ENCODE measurements at places on chromosomes 11 and 22.

GRCh38 chr22:37088108-37088605, 21.4 kb downstream of the TMPRSS6 start:
- DNase-seq = no peak

DNA sequence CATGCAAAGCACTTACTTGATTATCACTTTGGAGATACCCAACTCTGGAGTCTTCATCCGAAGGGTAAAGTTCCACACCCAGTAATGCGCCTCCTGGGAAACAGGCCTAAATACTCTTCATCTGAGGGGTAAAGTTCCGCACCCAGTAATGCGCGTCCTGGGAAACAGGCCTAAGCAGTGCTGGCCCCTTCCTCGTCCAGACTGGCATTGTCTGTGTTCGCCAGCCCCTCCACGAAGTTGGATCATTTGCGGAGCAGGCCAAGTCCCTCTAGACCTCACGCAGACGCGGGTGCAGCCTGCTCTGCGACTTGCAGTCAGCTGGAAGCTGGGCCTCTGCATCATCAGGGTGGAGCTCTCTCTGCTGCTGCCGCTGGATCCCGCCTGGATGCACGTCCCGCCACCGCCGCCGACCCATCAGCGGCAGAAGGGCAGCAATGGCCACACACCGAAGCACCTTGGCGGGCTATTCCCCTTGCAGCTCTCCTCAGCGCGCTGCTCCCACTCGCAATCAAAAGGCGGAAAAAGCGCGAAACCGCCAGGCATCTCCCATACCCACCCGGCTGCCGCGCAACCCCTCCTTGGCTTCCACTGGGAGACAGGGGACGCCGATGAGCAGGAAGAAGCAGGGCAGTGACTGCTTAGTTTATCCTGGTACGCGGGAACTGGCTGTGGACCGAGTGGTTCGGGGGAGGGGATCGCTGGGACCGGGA, 34.1 kb upstream of the GLYATL1 start:
- no peak for DNase-seq

GRCh38 chr11:116534270-116534975, 238.4 kb downstream of the BUD13 start:
- no peak for DNase-seq

GRCh38 chr11:73969991-73970800, 12.4 kb downstream of the UCP2 start:
- no peak for DNase-seq

DNA sequence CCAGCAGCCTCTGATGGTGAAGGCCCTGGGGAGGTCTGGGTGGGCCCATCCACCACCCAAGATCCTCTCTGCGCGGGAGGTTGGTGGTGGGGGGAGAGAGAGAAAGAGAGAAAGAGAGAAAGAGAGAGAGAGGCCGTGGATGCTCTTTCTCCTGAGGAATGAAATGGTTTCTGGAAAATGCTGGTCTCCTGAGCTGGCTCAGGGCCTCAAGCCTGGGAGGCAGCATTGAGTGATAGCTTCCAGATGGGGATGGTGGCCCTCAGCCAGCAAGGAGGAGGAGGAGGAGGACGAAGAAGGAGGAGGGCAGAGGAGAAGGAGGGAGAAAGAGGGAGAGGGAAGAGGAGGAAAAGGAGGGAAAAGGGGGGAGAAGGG, 4.6 kb downstream of the TSPAN32 start:
- DNase-seq = no peak

DNA sequence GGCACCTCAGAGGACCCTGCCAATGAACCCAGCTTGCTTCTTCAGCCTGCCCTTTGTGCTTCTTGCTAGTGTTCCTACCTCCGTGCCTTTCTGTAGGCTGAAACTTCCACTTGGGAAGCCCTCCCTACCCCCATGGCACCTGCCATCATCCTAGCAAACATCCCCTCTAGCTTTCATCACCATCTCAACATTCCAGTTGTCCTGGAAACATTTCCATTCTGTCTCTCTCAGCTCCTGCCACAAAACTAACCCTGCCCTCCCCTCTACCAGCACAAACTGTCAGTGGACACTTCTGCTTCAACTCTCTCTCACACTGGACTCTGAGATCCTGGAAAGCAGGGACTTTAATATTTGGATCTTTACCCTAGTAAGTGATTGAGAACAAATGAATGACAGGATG, 525.8 kb upstream of the TENM4 start:
- DNase-seq = no peak

- DNase-seq = no peak
Observed at GRCh38 chr11:126346586-126346940, 8.9 kb upstream of the ST3GAL4 start.

- DNase-seq = no peak
Observed at GRCh38 chr22:42716649-42717127, 4.0 kb downstream of the A4GALT start.

- DNase-seq = no peak
Observed at GRCh38 chr11:44952500-44953260, 2.0 kb upstream of the TP53I11 start.

DNA sequence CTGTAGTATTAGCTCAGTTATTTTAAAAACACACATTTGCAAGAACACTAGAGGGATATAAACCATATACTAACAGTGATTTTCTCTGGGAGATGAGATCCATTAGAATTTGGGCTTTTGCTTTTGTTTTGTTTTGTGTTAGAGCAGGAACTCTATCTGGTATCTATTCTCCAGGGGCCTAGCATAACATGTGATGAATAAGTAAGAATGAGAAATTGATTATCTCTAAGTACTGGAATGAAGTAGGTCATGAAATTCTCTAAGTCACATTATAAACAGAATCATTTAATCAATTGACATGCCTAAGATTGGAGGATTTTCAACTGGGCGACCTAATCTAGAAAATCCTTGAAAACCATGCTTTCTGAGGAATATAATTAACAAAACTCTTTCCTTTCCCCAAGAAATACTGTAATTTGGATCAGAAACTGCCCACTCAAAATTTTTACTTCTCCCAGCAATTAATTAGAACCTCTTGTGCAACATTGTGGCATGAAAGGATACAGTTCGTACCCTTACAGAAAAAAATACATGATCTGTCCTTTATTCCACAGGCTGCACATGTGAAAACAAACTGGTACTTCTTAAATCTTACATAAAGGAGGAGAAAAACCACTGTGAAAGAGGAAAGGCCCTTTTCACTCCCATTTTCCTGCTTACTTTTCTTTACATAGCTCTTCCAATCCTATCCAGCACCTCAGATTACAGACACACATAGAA, 93.5 kb downstream of the MRTFA start:
- no peak for DNase-seq

GRCh38 chr22:50260434-50260800, 1.1 kb downstream of the MAPK12 start:
- no peak for DNase-seq

GRCh38 chr11:117144477-117145392, 648 bp downstream of the PAFAH1B2 start:
- DNase-seq = peak; percentile 9

- DNase-seq = peak; percentile 19
Observed at GRCh38 chr22:38766076-38766777, 10.4 kb upstream of the SUN2 start.

- no peak for DNase-seq
Observed at GRCh38 chr11:12721816-12722604, 47.8 kb downstream of the TEAD1 start.

- no peak for DNase-seq
Observed at GRCh38 chr11:15295695-15296094, 181.0 kb downstream of the INSC start.

DNA sequence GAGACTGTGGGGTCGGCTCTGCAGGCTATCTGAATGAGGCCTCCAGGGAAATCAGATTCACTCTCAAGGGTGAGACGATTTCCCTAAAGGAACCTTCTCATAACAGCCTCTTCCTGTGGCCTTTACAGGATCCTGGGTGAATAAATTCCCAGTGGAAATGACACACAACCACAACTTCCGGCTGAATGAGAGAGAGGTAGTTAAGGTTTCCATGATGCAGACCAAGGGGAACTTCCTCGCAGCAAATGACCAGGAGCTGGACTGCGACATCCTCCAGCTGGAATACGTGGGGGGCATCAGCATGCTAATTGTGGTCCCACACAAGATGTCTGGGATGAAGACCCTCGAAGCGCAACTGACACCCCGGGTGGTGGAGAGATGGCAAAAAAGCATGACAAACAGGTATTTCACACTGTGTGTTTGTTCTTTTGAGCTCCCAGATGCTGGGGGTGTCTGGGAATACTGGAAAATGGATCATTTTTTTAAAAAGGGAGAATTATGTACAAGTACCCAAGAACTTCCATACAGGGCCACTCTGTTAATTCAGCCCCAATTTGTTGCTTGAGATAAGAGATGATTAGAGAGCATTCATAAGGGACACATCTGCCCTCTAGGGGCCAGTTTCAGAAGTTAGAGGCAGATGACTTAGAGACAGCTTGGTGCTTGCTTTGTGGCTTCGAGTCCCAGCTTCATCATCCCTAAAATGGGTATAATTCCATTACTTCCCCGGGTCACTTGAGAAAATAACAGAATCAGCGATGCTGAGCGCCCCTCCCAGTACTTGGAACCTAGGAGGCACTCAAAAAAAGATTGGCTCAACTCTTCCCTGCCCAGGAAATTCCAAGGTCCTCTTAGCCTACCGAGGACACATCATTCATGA, 10.2 kb downstream of the SERPIND1 start:
- no peak for DNase-seq

- DNase-seq = no peak
Observed at GRCh38 chr11:45920531-45921477, 1.7 kb upstream of the LARGE2 start.

DNA sequence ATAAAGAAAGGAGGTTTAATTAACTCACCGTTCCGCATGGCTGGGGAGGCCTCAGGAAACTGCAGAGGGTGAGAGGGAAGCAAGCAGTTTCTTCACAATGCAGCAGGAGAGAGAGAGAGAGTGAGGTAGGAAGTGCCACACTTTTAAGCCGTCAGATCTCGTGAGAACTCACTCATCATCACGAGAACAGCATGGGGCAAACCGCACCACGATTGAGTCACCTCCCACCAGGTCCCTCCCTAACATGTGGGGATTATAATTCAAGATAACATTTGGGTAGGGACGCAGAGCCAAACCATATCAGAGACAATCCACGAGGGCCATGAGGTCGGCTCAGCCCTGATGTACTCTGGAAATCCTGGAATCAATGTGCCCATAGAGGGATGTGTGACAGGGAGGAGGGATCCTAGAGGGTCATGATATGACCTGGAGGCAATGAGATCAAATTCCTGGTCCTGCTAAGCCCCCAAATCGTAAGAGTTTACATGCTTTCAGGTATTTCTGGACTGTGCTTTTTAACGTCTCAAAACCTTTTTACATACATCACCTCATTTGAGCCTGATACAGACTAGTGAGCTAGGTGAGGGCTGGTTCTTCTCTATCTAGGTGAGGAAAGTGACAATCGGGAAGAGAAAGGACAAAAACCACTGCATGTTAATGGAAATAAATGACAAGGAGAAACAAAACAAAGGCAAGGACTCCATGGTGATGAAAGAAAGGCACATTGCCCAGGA, 19.5 kb upstream of the RASSF10 start:
- no peak for DNase-seq

DNA sequence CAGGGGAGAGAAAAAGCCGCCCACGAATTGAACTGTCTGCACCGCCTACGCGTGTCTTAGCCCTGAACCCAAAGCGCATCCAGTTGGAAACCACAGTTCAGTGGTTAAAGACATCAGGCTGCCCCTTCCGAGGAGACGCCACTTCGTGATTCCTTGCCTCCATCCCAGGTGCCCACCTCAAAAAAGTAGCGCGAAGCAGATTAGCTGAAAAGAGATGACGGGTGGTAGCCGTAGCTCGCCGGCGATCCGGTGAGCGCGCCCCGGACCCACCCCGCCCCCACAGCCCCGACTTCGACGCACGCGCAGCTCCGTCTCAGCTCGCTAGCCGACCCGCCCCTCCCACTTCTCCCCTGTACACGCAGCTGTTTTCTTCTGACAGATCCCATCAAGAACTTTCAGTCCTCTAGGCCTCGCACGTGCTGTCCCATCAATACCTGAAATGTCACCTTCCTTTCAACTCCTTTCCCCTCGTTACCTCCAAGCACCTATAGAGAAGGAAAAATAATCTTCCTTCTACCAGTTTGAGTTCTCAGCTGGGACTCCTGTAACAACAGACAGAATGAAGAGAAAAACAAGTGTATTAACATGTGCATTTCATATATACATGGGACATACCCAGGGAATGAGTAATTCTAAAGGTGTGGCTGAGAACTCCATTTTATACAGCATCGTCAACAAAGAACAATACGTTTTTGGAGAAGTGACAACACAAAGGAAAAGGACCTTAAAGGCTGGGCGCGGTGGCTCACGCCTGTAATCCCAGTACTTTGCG, 49.5 kb downstream of the OR4D9 start:
- DNase-seq = peak; percentile 58

GRCh38 chr22:30568137-30568805, 6.2 kb downstream of the GAL3ST1 start:
- no peak for DNase-seq

DNA sequence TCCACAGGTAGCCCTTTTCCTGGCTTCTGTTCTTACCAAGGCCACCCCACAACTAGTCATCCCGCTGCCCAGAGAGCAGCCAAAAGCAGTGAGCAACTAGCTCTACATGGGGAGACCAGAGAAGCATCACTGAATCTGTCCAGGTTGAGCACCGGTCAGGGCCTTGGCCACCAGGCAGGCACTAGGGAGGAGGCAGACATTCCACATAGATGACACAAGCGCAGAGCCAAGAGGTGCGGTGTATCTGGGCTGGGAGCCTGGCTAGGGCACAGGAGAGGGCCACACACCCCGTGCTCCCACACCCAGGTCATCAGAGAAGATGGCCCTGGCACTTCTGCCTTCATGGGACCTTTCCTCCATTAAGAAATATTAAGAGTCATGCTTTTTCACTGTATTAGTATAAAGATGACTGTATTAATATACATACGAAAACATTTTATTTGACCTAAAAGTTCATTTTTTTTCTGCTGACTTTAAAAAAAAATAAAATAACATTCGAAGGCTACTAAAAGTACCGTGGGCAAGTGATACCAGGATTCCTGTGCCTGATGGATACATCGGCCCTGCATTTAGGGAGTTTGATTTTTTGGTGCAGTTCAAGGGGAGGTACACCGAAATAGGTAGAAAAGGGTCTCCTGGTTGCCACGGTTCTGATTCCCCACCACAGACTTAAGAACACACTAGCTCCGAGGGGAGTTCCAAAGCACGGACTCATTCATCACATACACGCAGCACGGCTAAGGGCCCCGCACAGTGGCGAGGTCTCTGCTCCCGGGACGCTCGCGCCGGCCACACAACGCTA, 1.2 kb downstream of the DGCR2 start:
- no peak for DNase-seq

GRCh38 chr11:2383852-2384804, 7.0 kb downstream of the CD81 start:
- DNase-seq = no peak

DNA sequence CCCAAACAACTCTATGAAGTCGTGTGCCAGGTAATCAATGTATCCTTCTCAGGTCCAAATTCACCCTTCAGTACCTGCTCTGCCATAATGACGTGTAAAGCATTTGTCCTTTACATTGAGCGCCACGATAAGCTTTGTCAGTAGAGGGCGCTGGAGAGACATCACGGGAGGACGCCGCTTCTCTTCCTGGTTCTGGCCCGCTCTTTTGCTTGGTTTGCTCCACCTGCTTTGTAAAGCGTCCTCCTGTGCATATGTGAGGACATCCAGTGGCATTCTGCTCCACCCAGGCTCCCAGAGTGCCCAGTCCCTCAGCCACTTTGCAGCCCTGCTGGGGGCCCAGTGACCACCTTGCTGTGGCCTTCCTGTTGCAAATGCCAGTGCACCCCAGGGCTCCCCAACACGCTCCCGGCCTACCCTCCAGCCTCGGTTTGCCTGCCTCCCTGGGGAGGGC, 61.1 kb downstream of the WT1 start:
- no peak for DNase-seq

- no peak for DNase-seq
Observed at GRCh38 chr22:50446708-50447575, 27.9 kb downstream of the SBF1 start.

Data from stimulated activated CD4-positive, alpha-beta T cell treated with anti-CD3 and anti-CD28 coated beads, Interleukin-15, amount 100 ng/mL, for 1 hour (primary cell).